WTC11 (cell line): ENCODE measurements at places on chromosomes 12 and 14.
A peak's percentile ranks its signal among the peaks of the same experiment; 100 is the strongest.

DNA sequence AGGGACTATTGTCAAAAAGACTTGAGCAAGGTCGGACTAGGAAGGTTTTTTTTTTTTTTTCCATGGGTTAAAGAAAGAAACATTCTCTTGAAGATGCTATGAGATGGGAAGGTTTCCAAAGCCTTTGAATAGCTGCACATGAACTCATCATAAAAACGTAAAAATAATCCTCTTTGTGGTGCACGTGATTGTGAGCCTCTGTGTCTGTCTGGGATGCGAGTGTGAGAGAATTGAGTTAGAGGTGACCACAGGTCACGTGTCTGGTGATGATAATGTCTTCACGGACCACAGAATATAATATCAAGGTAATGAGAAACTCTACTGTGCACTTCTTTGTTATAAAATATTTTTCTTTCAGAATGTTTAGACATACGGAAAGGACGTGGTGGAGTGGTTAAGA is 24.3 kb upstream of the ADGRD1 start:
- H3K36me3 ChIP-seq: no peaks in the 10 kb centered on the region
- no peaks in the 10 kb centered on the region for H3K27me3 ChIP-seq
- H3K27ac ChIP-seq: no peak overlapping the region
- no peaks in the 10 kb centered on the region for H3K4me1 ChIP-seq
- no peak overlapping the region for H3K4me3 ChIP-seq
- no peak for DNase-seq

GRCh38 chr14:23544511-23545447 is 6.8 kb downstream of the ZFHX2 start:
- DNase-seq: peak; percentile 86
- peaks cover 22% of the 10 kb centered on the region for H3K4me1 ChIP-seq
- peaks cover 12% of the 10 kb centered on the region for H3K36me3 ChIP-seq
- peak overlapping the region; percentile 57 for H3K4me3 ChIP-seq

DNA sequence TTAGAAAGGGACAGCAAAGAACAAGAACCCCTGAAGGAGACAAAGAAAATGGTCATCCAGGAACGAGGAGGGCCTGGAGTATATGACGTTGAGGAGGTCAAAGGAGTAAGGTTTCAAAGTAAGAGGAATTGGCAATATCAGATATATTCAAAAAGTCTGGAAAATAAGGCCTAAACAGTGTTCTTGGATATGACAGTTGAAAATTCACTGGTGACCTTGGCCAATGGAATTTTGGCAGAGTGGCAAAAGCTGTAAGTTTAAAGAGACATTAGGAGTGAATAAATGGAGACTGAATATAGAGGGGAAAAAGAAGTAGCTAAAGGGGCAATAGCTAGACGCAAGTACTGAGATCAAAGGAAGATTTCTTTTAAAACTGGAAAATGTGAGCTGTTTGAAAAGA is 4.1 kb upstream of the ACTN1 start:
- H3K27me3 ChIP-seq: peaks cover 7% of the 10 kb centered on the region
- no peak overlapping the region for H3K4me3 ChIP-seq
- H3K27ac ChIP-seq: no peak overlapping the region
- peaks cover 31% of the 10 kb centered on the region for H3K4me1 ChIP-seq
- DNase-seq: no peak

- no peak overlapping the region for H3K27ac ChIP-seq
- H3K4me3 ChIP-seq: no peak overlapping the region
- H3K36me3 ChIP-seq: no peaks in the 10 kb centered on the region
- H3K4me1 ChIP-seq: peaks cover 39% of the 10 kb centered on the region
- H3K27me3 ChIP-seq: no peaks in the 10 kb centered on the region; the same call in 1 of the 2 replicates
Observed at GRCh38 chr14:72704502-72704901, 189.4 kb downstream of the DPF3 start.

DNA sequence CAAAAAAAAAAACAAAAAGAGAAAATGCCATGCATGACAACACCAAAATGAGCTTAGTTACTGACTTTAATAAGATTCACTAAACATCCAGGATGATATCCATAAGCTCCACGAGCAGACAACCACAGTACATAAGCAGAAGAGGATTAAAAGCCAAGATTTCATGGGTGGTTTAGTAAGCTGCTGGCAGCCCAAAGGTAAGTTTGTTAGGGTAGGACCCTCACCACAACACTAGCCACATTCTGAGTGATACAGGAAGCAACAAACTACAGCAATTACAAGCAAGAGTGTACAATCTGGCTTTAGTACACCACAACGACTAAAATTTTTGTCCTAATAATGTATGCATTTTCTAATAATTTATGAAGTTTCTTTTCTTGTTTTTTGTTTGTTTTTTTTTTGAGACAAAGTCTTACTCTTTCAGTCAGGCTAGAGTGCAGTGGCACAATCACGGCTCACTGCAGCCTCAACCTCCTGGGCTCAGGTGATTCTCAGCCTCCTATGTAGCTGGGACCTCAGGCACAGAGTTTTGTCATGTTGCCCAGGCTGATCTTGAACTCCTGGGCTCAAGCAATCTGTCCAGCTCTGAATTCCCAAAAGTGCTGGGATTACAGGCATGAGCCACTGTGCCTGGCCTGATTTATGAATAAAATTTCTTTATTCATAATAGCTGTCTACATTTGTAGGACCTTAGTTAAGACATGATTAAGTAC is 221.4 kb downstream of the MED13L start:
- no peaks in the 10 kb centered on the region for H3K36me3 ChIP-seq
- no peaks in the 10 kb centered on the region for H3K27me3 ChIP-seq
- no peak for DNase-seq
- H3K27ac ChIP-seq: 0 out of 2 replicates have a peak overlapping the region, but pooled peaks have one; percentile 15
- H3K4me1 ChIP-seq: peaks cover 9% of the 10 kb centered on the region

GRCh38 chr14:71651228-71651627 is 281.0 kb upstream of the RGS6 start:
- H3K4me1 ChIP-seq: peaks cover 56% of the 10 kb centered on the region
- no peak overlapping the region for H3K27ac ChIP-seq
- H3K27me3 ChIP-seq: no peaks in the 10 kb centered on the region

DNA sequence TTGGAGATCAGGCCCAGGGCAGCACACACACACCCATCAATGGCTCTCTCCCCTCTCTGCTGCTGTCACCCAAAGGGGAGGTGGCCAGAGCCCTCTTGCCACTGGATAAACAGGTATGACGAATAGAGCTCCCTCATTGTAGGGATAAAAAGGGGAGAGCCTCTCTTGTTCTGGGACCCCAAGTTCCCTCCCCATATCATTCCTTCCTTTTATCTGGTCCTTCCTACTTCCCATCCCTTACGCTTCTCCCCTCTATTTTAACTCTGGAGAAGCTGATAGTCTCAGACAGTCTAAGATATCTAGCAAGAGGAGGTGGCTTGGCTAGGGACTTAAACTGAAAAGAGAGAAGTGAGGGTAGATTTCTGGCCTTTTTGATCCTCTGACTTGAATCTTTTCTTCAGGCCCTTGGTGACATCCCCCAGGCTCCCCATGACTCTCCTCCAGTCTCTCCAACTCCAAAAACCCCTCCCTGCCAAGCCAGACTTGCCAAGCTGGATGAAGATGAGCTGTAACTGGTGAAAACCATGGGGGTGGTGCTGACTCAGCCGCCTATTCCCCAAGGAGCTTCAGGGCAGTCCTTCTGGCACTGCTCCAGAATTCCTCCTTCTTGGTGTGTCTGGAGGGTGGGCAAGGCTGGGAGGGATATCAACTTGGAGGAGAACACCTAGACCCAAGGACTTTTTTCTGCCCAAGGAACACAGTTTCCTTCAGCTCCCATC is 5.3 kb downstream of the ARHGEF25 start:
- no peak for DNase-seq
- peaks cover 97% of the 10 kb centered on the region for H3K27me3 ChIP-seq
- peaks cover 5% of the 10 kb centered on the region for H3K36me3 ChIP-seq
- no peak overlapping the region for H3K4me3 ChIP-seq
- H3K27ac ChIP-seq: no peak overlapping the region

DNA sequence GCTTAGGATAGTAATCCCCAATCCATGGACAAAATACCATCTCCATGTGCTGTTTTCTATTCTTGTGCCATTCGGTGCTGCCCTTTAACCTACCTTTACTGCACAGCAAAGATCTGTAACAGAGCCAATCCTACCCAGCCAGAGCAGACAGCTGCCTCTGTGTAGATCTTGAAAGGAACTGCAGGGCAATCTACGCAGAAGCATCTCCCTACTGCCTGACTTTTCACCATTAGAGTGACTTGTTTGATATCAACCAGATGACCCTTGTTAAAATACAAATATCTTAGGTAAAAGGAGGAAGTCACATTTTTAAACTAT is 33.9 kb upstream of the PPM1A start:
- DNase-seq: no peak
- no peak overlapping the region for H3K27ac ChIP-seq
- H3K27me3 ChIP-seq: no peaks in the 10 kb centered on the region
- no peak overlapping the region for H3K4me3 ChIP-seq

GRCh38 chr12:99154216-99154982 is 493.2 kb upstream of the GARIN6 start:
- H3K27me3 ChIP-seq: no peaks in the 10 kb centered on the region
- peak overlapping the region; percentile 53 for H3K4me3 ChIP-seq
- H3K27ac ChIP-seq: peak overlapping the region; percentile 91
- H3K4me1 ChIP-seq: peaks cover 42% of the 10 kb centered on the region
- peak; percentile 11 for DNase-seq
- H3K36me3 ChIP-seq: peaks cover 6% of the 10 kb centered on the region; the same call in 1 of the 2 replicates

DNA sequence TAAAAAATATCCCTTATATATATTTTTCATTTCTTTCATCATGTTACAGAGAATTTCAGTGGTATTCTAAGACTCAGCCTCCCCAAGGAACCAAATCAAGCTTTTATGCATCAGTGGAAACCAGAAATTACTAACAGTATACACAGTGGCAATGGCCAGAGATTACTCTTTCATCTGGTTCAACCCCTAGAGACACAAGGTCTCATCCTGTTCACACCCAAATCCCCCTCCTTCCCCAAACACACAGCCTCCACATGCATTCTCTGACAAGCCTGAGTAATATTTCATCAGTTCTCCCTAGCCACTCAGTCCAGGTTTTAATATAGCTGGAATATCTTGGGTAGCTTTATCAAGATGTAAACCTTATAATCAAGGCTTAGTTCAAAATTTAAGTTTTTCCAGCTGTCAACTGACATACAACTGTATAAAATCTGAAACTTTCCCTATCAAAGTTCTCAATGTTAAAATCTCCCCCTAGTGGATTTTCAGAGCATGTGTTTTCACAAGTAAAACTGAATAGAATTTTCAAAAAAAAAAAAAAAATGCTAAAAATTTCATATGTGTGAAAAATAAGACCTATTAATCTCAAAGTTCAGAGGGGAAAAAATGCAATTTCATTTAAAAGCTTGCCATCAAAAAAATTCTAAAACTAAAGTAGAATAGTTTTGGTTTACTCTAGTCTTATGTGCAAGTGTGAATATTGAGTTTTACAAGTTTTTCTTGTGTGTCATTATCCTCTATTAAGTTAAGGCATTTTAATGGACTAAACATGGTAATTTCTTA is 10.5 kb upstream of the SSTR1 start:
- no peak for DNase-seq
- peak overlapping the region; percentile 97 for H3K27ac ChIP-seq
- peaks cover 61% of the 10 kb centered on the region for H3K4me1 ChIP-seq
- H3K27me3 ChIP-seq: peaks cover 4% of the 10 kb centered on the region; the same call in 1 of the 2 replicates

DNA sequence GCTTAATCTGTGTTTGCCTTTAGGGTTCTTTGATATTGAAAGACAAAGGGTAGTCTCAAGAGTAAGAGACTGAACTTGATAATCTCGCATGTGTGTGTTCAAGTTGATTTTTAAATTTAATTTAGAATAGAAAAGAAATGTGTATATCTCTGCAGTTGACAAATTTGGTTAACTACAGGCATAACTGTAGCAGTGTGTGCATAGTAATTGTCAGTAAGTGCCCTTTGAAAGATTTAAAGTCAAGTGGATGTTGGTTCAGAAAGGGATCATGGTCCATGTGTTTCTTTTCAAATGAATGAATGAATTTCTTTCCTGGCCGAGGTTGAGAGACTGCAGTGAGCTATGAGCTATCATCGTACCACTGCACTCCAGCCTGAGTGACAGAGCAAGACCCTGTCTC is 49.9 kb upstream of the DYRK2 start:
- no peak for DNase-seq
- H3K27ac ChIP-seq: no peak overlapping the region
- no peaks in the 10 kb centered on the region; the same call in 1 of the 2 replicates for H3K27me3 ChIP-seq
- H3K4me3 ChIP-seq: no peak overlapping the region
- peaks cover 12% of the 10 kb centered on the region for H3K36me3 ChIP-seq

DNA sequence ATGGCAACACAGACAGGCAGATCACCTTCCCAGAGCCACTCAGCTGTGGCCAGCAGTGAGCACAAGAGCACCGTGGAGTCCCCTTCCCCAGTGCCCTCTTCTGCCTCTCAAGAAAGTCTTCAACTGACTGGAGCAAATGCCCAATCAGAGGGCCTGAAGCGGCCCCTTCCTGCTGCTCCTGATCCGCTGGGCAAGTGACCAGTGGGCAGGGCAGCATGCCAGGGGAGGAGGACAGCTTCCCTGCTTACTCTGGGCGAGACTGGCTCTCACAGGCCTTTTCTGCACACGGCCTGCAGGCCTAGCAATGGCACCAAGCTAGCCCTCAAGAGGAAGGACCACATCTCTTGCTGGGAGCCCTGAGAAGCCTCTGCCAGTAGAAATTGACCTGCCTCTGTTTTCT is 890 bp downstream of the KRT71 start:
- no peak for DNase-seq
- no peaks in the 10 kb centered on the region for H3K4me1 ChIP-seq
- H3K36me3 ChIP-seq: no peaks in the 10 kb centered on the region
- H3K4me3 ChIP-seq: no peak overlapping the region
- no peak overlapping the region for H3K27ac ChIP-seq
